ENCODE measurements at places on chromosomes 5 and 9.

DNA sequence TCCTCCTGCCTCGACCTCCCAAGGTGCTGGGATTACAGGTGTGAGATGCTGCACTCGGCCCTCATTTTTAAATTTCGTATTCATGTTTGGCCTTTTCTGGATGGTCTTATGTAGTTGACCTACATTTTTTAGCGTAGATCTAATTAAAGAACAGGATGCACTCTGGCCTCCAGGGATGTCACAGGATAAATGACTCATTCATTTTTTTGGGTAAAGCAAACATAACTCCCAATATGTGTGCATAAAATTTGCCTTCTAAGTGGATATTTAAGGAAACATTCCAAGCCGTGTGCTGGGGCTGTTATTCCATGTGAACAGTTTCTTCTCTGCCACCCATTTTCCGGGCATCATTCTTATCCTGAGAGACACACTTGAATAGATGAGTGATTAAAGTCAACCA lies 501.6 kb downstream of the IRX1 start:
- DNase-seq = no peak

- DNase-seq = no peak
Measured at GRCh38 chr9:113488490-113488889, 25.0 kb downstream of the RGS3 start.

GRCh38 chr5:156460471-156460870 lies 133.5 kb downstream of the SGCD start:
- no peak for DNase-seq

DNA sequence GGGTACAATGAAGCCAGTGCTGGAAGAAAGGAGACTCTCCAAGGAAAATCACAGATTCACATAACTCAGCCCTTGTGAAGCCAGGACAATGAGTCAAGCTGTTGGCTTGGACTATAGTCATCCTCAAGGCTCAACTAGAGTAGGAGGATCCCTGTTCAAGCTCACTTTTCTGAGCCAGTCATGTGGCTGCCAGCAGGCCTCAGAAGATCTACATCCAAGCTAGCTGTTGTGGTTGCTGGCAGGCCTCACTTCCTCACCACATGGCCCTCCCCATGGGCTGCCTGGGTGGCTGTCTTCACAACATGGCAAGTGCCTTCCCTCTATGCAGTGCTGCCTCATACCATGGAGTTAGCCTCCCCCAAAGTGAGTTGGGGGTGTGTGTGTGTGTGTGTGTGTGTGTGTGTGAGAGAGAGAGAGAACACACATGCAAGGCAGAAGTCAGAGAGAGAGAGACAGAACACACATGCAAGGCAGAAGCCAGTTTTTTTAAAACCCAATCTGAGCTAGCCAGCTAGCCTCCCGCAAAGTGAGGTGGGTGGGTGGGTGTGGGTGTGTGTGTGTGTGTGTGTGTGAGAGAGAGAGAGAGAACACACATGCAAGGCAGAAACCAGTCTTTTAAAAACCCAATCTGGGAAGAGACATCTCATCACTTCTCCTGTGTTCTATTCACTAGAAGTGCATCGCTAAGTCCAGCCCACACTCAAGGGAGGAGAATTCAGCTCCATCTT lies 17.1 kb downstream of the SCAI start:
- DNase-seq = peak; percentile 24

DNA sequence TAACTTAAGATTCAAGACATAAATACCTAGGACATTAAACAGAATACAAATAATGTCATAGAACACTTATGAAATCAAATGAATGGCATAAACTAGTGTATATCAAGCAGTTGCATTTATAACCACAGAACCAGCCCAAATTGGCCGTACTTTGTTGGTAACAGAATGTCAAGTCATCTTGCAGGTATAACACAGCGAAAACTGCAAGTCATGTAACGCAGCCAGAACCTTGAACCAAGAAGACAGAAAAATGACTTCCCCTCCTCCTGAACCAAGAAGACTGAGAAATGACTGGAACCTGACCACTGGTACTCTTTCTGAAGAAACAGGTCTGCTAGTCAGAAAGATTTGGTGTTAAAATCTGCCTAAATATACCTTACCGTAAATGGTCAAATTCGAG lies 38.9 kb downstream of the ANKRD31 start:
- no peak for DNase-seq

- DNase-seq = no peak
Measured at GRCh38 chr5:112006721-112007120, 249.7 kb upstream of the NREP start.

DNA sequence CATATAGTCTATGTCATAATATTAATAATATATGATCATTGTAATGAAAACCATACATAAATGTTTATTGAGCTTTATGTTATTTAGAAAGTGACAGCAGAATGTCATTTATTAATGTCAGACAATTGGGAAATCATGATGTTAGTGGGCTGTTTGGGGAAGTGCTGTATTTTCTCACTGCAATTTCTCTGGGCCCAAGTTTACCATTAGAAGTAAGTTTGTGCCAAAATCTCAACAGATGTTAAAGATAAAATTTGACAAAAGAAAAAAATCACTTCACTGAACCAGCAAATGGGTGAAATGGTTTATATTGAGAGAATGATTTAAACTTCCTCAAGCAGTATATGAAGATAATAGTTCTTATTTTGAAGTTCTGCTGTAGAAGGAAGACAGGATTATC lies 433.2 kb upstream of the SMARCA2 start:
- DNase-seq = no peak

- DNase-seq = no peak
Measured at GRCh38 chr5:59189472-59190244, 606.8 kb downstream of the RAB3C start.

- no peak for DNase-seq
Measured at GRCh38 chr5:145130996-145131395, 704.1 kb downstream of the PRELID2 start.

DNA sequence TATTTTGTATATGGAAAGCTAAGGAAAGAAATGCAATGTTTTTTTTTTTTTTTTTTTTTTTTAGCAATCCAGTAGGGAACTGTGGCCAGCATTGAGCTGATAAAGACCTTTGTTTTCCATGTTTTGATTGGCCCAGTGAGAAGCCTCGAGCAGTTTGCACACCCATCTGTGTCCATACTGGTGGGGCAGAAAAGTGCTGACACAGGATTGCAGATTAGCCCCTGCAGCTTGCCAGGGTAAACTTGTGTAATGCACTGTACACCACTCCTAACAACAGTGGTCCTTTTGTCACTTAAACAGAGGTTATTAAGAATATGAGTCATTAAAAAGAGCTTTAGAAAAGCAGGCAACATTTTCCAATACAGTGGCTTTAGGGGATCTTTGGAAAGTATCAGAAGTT lies 132.8 kb upstream of the CDKN2B start:
- no peak for DNase-seq

DNA sequence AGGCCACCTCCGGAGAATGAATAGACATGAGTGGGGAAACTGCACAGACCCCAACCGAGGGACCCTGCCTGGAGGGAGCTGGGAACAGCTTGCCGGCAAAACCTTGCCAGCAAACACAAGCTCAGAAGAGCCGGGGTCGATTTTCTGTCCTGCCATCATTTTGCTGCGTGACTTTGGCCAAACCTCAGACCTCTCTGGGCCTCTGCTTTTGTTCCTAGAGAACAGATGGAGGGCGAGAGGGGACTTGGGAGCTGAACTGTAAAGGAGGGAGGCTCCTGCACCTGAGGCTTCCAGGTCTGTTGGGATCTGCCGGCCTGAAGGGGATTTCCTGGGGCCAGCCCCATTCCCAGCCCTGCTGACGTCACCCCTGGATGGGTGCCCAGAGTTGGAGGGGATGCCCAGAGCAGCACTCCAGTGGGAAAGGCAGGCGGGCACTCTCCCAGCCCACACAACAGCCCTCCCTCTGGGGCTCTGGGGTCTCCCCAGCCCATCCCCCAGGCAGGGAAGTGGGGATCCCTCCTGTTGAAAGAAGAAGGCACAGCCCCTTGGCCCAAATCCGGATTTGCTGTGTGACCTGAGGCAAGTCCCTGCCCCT lies 40.4 kb upstream of the SYNPO start:
- no peak for DNase-seq

GRCh38 chr9:98917746-98918487 lies 25.8 kb upstream of the COL15A1 start:
- no peak for DNase-seq

DNA sequence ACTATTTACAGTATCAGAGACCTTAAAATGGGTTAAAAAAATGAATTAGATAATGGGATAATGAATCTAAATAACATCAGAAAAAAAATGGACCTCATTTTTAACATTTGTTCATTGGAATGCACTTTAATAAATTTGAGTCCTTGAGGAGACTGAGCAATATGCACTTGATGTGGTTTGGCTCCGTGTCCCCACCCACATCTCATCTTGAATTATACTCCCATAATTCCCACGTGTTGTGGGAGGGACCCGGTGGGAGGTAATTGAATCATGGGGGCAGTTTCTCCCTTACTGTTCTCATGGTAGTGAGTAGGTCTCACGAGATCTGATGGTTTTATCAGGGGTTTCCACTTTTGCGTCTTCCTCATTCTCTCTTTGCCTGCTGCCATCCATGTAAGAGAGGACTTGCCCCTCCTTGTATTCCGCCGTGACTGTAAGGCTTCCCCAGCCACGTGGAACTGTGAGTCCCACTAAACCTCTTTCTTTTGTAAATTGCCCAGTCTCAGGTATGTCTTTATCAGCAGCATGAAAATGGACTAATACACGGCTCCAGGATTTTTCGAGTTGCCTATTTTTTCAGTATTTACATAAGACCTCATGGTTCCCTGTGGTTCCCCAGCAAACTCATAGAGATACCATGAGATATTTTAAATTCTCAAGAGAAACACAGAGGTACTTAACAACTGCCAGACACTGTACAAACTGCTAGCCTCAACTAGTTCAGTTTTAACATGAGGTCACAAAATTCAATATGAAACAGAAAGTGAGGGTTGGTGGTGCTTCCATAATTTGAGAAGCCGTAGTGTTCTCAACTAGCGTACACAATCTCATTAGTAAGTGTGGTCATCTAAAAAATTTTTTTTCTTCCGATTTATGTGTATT lies 128.3 kb downstream of the TLE1 start:
- DNase-seq = no peak

GRCh38 chr5:134092875-134093274 lies 21.6 kb upstream of the TCF7 start:
- no peak for DNase-seq

DNA sequence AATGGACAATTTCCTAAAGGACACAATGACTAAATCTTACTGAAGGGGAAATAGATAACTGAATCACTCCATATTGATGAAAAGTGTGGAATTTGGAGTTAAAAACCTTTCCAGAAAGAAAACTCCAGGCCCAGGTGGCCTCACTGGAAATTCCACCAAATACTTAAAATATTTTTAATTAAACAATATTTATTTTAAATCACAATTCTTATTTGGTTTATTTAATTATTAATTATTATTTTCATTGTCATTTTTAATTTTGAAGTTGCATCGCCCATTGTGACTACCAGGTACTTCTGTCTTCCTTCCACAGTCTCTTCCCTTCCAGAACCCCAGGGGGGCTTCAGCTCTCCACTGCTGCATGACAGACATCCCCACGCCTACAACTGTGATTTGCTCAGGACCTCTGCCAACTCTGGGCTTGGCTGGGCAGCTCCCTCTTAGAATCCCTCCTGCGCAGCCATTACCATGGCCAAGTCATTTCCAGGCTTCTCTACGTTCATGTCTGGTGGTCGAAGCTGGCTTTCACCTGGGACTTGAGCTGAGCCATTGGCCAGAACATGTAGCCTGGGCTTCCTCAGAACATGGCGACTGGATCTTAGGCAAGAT lies 16.4 kb upstream of the GADD45G start:
- DNase-seq = no peak

DNA sequence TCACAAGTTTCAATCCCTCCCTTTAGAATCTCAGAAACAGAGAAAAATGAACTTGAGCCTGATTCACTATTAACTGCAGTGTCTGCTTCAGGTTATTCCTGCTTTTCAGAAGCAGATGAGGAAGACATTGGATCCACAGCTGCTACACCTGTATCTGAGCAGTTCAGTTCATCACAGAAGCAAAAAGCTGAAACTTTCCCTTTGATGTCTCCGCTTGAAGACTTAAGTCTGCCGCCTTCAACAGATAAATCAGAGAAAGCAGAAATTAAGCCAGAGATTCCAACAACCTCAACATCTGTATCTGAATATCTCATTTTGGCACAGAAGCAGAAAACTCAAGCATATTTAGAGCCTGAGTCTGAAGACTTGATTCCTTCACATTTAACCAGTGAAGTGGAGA lies 42.1 kb downstream of the CMYA5 start:
- DNase-seq = no peak

DNA sequence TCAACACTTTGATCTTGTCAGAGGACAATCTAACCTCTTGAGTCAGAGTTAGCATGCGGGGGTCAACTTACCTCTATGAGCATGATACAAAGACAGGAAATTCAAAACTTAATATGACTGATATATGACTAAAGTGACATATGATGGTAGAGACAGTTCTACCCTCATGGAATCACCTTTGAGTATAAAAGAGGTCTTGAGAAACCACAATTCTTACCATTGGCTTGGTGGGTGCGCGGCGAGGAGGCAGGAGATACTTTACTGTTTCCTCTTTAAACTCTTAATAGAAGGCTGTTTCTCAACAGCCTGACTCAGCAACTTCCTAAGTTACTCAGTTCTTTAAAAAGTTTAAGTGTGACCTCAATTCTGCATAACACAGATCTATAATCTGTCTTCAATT lies 372.8 kb downstream of the KIAA0825 start:
- no peak for DNase-seq

All from stimulated activated CD8-positive, alpha-beta memory T cell treated with anti-CD3 and anti-CD28 coated beads, Interleukin-15, amount 100 ng/mL, for 24 hours (primary cell).